ENCODE measurements at places on chromosomes 1 and 21.

GRCh38 chr1:152107984-152108881 is 7.0 kb downstream of the TCHH start:
- no peak for DNase-seq

DNA sequence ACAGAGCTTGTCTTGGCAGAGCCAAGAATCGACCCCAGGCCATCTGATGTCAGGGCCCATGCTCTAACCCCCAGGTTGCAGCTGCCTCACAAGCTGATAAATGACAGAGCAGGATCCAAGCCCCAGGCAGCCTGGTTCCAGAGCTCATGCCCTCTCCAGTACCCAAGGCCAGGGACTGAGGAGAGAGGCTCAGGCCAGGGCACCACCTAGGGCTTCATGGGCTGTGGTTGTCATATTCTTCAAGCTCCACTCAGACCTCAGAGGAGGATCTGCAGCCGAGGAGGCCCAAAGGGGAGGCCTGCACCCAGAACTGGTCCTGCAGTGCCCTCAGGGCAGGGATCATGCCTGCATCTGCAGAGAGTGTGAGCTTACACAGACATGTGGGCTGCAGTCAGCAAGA is 301.1 kb downstream of the MATN1 start:
- no peak for DNase-seq

- no peak for DNase-seq
Measured at GRCh38 chr1:119294722-119295121, 73.9 kb upstream of the HAO2 start.

- DNase-seq = no peak
Measured at GRCh38 chr1:68321084-68321685, 88.9 kb upstream of the WLS start.

- DNase-seq = no peak
Measured at GRCh38 chr1:241747992-241748391, 95.9 kb downstream of the WDR64 start.

- DNase-seq = no peak
Measured at GRCh38 chr1:202283379-202283844, 58.3 kb downstream of the UBE2T start.

DNA sequence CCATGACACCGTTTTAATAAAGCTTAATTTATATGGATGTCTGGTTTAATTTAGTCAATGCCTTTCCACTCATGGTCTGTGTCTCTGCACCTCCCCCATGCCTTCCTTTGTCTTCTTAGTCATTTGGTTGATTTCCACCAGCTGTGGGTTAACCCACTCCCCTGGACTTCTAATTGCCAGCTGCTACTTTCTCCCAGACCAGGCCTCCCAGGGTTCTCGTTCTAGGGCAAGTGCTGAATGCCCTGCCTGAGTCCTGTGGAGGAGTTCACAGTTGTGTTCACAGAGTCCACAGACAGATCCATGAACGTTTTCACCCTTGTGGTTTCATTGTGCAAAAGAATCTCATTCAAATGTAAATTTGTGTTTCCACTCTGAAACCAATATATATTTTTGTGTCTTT is 243.4 kb downstream of the NUF2 start:
- no peak for DNase-seq

- no peak for DNase-seq
Measured at GRCh38 chr1:46646331-46646730, 21.8 kb downstream of the ATPAF1 start.

- no peak for DNase-seq
Measured at GRCh38 chr21:21010698-21011097, 12.5 kb downstream of the NCAM2 start.

GRCh38 chr1:59972216-59972927 is 45.8 kb upstream of the CYP2J2 start:
- no peak for DNase-seq

GRCh38 chr1:168340781-168341482 is 60.3 kb downstream of the TBX19 start:
- DNase-seq = no peak

DNA sequence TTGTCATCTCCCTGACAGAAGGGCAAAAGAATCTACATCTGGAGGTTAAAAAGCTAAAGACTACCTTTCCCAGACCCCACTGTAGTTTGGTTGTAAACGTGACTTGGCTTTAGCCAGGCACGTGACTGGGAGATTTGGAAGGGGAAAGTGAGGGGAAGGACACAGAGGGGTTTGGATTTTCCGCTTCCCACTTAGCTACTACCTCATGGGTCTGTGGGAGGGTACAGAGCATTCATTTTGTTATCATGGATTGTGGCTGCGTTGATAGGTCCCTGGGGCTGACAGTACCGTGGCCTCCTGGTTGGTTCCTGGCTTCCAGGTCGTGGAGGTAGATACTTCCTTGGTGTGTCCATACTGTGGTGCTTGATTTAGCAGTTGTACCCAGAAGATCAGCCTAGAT is 2.6 kb downstream of the CHD1L start:
- DNase-seq = no peak

- no peak for DNase-seq
Measured at GRCh38 chr21:30979054-30979453, 59.2 kb downstream of the KRTAP19-8 start.

GRCh38 chr1:47837056-47837830 is 159.9 kb downstream of the TRABD2B start:
- no peak for DNase-seq

- no peak for DNase-seq
Measured at GRCh38 chr1:83033682-83034081, 965.2 kb downstream of the TTLL7 start.

- no peak for DNase-seq
Measured at GRCh38 chr1:55718758-55719671, 503.9 kb upstream of the USP24 start.

GRCh38 chr1:38050397-38051078 is 3.9 kb upstream of the POU3F1 start:
- DNase-seq = no peak

DNA sequence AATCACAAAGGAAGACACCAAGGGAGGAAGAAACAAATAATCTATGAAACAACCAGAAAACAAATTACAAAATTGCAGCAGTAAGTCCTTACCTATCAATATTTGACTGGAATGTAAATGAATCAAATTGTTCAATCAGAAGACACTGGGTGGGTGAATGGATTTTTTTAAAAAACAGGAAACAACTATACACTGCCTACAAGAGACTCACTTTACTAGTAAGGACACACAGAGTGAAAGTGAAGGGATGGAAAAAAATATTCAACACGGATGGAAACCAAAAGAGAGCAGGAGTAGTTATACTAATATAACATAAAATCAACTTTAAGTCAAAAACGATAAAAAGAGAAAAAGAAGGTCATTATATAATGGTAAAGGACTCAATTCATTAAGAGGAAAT is 6.4 kb upstream of the PRSS38 start:
- no peak for DNase-seq

DNA sequence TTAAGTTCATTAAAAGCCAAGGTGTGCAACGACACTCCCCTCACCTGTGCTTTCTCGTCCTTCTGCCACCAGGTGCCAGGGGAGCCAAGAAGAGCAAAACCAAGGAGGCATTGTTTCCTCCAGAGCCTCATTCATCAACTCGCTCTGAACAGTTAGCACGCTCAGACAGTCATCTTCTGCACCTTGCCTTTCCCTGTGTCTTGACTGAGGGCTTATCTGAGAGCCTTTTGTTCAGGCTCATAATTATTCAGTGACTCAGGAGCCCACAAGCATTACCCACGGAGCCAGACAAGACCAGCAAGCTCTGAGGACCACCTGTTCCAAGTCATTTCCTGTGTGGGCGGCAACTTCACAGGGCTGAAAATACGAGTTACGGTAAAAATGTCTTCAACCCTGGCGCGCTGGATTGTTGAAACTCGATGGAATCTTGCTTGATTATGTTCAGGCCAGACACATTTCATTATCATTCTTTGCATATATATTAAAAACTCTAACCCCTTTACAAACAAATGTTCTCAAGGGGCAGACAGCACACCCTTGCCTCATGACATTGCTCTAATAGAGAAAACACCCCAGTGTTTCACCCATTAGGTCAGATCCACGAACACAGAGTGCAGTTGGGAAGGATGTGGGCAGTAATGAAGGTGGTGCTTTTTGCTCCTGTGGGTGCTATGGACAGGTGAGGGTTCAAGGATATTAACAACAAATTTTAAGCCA is 89.7 kb upstream of the RUNX1 start:
- peak; percentile 68 for DNase-seq

DNA sequence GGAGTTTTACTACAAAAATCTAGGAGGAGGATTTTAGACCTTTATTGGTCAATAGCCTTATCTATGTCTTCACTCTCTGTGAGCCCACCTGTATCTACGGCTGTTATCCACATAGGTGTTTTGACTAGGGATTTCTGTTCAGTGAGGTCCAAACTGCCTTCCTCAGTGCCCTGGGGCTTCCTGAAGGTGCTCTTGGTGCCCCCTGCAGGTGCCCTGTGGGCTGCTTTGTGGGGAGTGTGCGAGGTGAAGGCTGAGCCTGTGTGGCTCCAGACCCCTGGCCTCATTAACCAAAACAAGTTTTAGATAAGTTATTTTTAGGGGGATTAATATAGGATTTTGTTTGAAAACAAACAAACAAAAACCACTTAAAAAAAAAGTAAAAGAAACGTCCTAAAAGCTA is 122.5 kb downstream of the KIF26B start:
- DNase-seq = no peak

- DNase-seq = no peak
Measured at GRCh38 chr1:238401144-238401543, 510.4 kb upstream of the ZP4 start.

GRCh38 chr1:245690946-245691541 is 536.3 kb downstream of the KIF26B start:
- DNase-seq = no peak

- DNase-seq = no peak
Measured at GRCh38 chr1:218346391-218347204, 1.5 kb downstream of the TGFB2 start.

GRCh38 chr1:110676970-110677369 is 2.2 kb upstream of the KCNA3 start:
- no peak for DNase-seq

- no peak for DNase-seq
Measured at GRCh38 chr1:150780510-150780909, 14.9 kb upstream of the CTSS start.

GRCh38 chr1:203593723-203594122 is 32.9 kb upstream of the ATP2B4 start:
- peak; percentile 46 for DNase-seq

- no peak for DNase-seq
Measured at GRCh38 chr1:245591346-245592188, 436.8 kb downstream of the KIF26B start.

GRCh38 chr1:54869173-54869851 is 17.7 kb downstream of the DHCR24 start:
- DNase-seq = no peak

DNA sequence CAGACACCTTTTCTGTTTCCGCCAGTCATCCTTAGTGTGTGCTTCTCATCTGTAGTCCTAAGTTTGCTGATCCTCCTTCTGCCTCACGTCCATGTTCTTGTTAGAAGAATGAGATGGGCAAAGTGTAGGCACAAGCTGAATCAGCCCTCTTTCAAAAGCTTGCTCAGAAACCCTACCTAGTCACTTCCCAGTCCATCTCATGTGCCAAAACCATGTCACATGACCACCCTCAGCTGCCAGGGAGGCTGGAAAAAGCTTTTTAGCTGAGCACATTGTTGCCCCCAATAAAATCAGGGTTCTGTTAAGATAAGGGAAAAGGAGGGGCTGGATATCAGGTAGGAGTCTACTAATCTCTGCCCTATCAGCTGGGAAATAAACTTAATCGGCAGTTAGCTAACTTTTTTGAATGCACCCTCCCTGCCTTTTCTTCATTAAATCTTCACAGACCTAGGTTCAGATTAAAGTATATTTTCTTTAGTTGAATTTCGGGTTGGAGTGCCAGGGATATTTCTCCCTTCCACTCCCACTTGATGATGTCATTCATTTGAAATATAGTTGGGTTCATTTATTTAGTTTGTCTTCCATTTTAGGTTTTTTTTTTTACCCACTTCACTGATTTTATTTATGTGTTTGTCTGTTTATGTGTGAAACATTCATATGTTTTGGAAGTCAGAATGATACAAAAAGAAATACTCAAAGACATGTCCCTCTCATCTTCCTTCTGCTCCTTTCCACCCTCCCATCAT is 129.2 kb downstream of the ROR1 start:
- no peak for DNase-seq

GRCh38 chr1:160522622-160523345 is at the start of gene SLAMF6:
Gene SLAMF6 (minus strand): TSS chr1:160523255. CDS start chr1:160523192, 63 bp downstream.
- DNase-seq = no peak

DNA sequence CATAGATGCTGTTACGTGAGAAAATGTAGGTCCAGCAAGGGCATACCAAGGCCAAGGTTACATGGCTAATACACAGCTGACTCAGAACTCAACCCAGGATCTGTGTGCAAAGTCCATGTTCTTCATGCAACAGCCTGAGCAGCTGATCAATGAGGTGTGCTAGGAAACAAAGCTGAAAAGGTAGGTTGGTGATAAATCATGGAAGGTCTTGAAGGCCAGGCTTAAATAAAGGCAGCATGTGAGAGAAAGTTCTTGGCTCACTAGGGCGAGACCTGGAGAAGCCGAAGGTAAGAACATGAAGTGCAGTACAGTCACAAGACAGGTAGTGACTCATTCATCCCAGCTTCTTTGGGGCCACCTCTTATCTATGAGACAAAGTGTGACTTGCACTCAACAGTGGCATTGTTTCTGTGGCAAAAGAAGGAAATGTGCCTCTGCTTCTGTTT is 33.4 kb downstream of the TLR5 start:
- DNase-seq = no peak

DNA sequence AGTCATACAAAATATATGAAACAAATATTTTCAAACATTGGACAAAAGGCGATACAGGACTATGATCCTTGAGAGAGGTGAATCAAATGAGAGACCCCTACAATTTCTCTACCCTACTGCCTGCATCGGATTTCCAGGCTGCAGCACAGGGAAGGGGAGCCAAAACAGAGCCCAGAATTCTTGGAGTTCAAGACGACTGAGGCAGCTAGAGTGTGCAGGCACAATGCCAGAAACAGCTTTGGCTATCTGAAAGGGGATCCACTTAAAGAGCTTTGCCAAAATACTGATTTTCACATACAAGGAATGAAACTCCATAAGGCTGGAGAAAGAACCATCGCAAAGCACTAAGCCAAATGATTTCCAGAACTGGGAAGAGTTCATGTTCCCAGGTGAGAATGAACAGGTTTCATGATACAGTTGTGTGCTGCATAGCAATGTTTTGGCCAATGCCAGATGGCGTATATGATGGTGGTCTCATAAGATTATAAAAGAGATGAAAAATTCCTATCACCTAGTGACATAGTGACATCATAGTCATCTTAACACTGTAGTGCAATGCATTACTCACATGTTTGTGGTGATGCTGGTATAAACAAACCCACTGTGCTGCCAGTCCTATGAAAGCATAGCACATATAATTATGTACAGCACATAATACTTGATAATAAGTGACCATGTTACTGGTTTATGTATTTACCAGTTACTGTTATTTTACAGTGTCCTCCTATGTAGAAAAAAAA is 77.5 kb downstream of the KCND3 start:
- no peak for DNase-seq

Data from stimulated activated CD4-positive, alpha-beta T cell treated with anti-CD3 and anti-CD28 coated beads, TNF-alpha, amount 100 ng/mL, for 24 hours (primary cell).